AML-193 (cell line): ENCODE measurements at places on chromosomes 2 and 18.

DNA sequence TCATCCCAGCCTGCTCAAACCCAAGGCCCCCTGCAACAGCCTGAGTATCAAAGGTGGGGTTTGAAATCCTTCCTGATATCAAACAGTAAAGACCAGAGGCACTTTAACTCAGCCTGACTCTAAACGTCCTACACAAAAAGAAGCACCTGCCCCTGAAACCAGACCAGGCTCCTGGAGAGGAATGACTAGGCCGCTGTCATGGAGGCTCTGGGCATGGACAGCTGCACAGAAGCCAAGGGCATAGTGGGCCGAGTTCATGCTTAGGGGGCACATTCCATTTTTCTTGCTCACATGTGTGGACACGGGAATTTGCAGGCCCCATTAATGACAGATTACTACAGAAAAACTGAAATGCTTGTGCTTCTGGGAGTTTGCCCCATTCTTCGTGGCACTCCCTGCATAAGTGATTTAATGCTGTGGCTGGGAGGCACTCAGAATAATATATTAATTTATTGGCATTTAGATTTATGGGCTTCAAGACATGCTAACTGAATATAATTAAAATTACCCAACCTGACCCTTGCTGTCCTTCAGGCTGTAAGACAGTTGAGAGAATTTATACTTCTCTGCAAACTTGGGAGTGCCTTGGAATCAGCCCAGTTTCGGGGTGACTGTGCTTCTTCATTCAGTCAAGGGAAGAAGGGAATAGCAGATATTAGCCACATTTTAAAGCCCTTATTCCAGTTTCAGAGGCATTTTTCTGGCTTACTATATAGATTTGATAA lies 105.5 kb downstream of the GYPC start:
- no peak for DNase-seq

GRCh38 chr2:240024766-240025165 lies 376 bp downstream of the NDUFA10 start:
- no peak for DNase-seq

DNA sequence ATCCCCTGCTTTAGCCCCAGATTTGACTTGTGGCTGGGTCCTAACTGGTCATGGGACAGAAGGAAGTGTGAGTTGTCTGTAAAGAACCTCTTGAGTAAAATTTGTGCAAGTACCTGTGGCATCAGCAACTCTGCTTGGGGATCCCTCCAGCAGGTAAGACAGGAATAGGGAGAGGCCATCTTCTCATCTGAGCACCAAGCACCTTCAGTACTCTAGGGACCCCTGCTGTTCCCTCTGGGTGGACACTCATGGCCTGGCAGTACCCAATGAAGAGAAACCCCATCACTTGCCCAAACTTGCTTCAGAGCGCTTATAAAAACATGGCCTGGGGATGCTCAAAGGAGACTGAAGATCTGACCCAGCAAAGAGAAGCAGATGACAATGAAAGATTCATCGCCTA lies 297.8 kb downstream of the SP3 start:
- DNase-seq, result no peak

DNA sequence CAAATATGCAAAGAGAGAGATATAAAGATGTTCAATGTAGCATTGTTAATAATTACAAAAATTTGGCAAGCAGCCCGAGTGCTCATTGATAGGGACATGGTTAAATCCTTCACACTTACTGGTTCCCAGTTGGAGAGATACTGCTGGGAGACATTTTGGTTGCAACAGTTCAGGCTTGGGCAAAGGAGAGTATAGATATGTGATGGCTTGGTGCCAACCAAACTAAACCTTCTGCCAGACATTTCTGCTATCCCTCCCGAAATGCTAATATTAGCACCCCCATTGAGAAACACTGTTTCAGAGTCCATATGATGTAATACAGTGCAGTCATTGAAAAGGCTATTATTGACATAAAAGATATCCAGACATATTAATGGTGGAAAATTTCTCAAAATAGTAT lies 11.5 kb downstream of the GEN1 start:
- no peak for DNase-seq
